Left ventricle myocardium inferior (tissue), 1 donor: ENCODE measurements at places on chromosomes 12 and 14. TPM values are rescaled to one million over a fixed set of nuclear protein-coding genes. Genes with fewer than 3 reads are reported as not detected.

Gene SLC17A8
- not detected for total RNA-seq

Gene GYS2
- not detected for total RNA-seq

DNA sequence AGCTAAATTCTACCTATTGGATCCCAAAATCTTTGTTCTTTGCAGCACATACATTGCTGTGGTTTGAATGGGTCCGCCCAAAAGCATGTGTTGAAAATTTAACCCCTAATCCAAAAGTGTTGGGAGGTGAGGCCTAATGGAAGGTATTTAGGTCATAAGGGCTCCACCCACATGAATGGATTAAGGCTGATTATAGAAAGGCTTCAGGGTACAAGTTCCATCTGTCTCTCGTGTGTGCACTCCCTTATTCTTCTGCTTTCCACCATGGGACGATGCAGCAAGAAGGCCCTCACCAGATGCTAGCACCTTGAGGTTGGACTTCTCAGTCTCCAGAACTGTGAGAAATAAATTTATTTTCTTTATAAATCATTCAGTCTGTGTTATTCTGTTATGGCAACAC lies 190.9 kb downstream of the SOX5 start:
- H3K27me3 ChIP-seq = no peaks in the 10 kb centered on the region
- no peak overlapping the region for H3K27ac ChIP-seq
- DNase-seq = no peak
- H3K36me3 ChIP-seq = no peaks in the 10 kb centered on the region
- no peak overlapping the region for H3K4me3 ChIP-seq
- H3K4me1 ChIP-seq = no peaks in the 10 kb centered on the region

DNA sequence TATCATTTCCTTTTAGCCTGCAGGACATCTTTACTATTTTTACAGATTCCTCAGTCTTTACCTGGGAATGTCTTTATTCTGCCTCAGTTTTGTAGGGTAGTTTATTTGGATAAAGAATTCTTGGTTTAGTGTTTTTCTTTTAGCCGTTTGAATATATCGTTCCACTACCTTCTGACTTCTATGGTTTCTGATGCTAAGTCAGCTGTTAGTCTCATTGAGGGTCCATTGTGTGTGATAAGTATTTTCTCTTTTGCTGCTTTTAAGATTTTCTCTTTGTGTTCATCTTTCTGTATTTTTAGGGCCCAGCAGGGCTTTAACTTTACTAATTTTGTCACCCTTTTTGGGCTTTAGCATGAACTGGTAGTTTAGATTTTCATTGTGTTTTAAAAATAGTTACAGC lies 113.5 kb downstream of the MNAT1 start:
- H3K4me1 ChIP-seq = no peaks in the 10 kb centered on the region
- no peak overlapping the region for H3K27ac ChIP-seq
- no peak for DNase-seq

GRCh38 chr14:91885113-91885712 lies 17.9 kb upstream of the TC2N start:
- no peak overlapping the region for H3K4me3 ChIP-seq
- H3K4me1 ChIP-seq = peaks cover 16% of the 10 kb centered on the region
- DNase-seq = no peak
- peaks cover 22% of the 10 kb centered on the region for H3K27me3 ChIP-seq
- no peaks in the 10 kb centered on the region for H3K36me3 ChIP-seq

Gene KRT74
- 0.14 TPM for total RNA-seq

DNA sequence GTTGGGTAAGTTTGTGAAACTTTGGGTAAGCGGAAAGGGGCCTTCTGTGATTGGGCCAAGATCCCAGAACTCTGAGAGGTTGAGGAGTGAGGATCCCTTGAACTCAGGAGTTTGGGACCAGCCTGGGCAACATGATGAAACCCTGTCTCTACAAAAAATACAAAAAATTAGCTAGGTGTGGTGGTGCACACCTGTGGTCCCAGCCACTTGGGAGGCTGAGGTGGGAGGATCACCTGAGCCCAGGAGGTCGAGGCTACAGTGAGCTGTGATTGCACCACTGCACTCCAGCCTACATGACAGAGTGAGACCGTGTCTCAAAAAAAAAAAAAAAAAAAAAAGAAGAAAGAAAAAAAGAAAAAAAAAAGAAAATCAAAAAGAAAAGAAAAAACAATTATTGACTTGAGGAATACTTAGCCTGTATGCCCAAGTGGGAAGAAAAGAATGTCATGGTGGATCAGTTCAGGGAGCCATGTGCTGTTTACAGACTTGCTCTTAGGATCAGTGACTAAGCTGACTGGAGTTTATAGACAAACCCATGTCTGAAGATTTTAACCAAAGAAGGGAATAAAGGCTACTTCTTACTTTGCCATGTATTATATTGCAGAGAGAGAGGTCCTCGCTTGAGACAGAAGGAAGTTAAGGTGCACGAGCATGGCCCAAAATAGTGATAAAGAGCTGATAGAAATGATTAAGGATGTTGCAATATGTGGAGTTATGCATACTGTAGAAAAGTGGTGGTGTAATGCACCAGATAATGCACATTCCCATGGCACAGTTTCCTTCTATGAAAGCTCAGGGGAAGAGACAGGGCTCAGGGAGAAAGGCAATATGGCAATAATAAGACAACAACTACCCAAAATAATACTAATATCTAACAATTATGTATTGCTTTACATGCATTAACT lies 881 bp downstream of the HSD17B6 start:
- no peaks in the 10 kb centered on the region for H3K4me1 ChIP-seq
- H3K36me3 ChIP-seq = no peaks in the 10 kb centered on the region
- no peak for DNase-seq
- H3K4me3 ChIP-seq = no peak overlapping the region
- H3K27ac ChIP-seq = no peak overlapping the region

DNA sequence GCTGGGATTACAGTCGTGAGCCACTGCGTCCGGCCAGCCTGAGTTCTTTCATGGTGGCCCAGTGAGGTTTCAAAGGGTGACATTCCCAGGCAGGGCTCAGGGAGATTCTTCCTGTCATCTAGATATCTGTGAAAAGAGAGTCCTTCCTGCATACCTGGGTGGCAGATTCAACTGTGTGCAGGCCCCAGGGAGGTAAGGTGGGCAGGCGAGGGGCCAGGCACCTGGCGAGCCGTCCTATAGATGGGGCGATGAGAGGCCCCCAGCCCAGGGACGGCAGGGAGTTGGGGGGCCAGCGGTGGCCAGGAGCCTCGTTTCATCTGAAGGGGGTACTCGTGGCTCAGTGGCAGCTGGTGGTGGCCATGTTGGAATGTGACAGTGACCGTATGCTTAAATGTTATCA lies 7.1 kb upstream of the EP400 start:
- peaks cover 46% of the 10 kb centered on the region for H3K36me3 ChIP-seq
- peaks cover 4% of the 10 kb centered on the region for H3K4me1 ChIP-seq
- no peak overlapping the region for H3K4me3 ChIP-seq
- DNase-seq = no peak
- H3K27me3 ChIP-seq = no peaks in the 10 kb centered on the region

- H3K36me3 ChIP-seq = no peaks in the 10 kb centered on the region
- DNase-seq = no peak
Observed at GRCh38 chr12:9039397-9039977, 50.1 kb downstream of the KLRG1 start.

- H3K27me3 ChIP-seq = no peaks in the 10 kb centered on the region
- peak overlapping the region; percentile 99 for H3K27ac ChIP-seq
- DNase-seq = no peak
- H3K4me3 ChIP-seq = peak overlapping the region; percentile 91
Observed at GRCh38 chr12:57130941-57131340, 2.7 kb downstream of the LRP1 start.

DNA sequence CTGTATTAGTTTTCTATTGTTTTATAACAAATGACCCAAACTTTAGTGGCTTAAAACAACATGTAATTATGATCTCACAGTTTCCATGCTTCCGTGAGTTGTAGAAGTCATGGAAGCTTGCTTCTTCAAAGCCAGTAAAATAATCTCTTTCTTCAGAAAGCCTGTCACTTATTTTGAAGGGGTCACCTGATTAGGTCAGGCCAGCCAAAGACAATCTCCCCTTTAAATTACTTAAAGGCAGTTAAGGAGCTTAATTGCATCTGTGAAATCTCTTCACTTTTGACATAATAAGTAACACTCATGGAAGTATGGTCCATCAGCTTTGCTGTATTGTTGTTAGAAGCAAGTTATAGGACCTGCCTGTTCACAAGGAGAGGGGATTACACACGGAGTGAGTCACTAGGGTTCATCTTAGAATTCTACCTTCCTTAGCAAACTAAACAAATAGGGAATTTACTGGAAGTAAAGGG lies 89.8 kb downstream of the FAR2 start:
- H3K36me3 ChIP-seq = no peaks in the 10 kb centered on the region
- peaks cover 22% of the 10 kb centered on the region for H3K4me1 ChIP-seq
- no peak overlapping the region for H3K4me3 ChIP-seq
- peak overlapping the region; percentile 22 for H3K27ac ChIP-seq
- no peak for DNase-seq

DNA sequence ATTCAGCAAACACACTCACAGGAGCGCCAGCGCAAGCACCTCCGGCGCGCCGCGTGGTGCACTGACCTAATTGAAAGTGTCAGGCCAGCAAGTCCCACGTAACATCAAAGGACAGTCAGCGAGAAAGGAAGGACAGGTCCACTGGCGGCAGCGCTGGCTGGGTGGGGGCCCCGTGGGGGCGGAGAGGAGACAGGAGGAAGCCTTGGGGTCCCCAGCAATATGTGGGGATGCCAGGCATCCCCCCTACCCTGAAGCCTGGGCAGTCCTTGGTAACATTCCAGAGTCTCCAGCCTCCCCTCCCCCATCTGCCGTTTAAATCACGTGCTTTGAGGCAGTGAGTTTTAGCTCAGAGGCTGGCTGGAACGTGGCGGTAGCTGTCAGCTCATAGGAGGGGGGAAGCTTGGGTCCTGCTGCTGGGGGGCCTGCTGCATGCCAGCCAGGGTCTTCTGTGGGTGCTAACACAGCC lies 159.2 kb downstream of the CALM1 start:
- peak overlapping the region; percentile 39 for H3K4me3 ChIP-seq
- peak overlapping the region; percentile 80 for H3K27ac ChIP-seq
- peak; percentile 59 for DNase-seq
- peaks cover 48% of the 10 kb centered on the region for H3K4me1 ChIP-seq

DNA sequence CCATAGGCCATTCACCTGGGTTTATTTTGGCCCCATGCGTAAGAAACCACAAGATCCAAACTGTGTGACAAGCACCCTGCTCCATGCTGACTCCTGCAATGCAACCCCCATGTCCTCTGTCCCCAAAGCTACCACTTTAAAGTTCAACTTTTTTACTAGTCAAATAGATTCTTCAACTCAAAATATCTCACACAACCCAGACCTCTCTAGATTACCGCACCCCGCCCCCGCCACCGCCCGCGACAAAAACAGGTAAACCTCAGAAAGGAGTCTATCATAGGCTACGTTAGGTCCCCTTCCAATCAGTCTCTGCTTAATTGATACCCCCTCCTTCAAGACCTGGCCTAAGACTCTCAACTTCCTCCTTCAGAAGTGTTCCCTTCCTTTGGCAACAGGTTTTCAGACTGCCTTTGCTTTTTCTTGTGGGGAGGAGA lies 2.2 kb downstream of the ZFP36L1 start:
- peaks cover 81% of the 10 kb centered on the region for H3K4me1 ChIP-seq
- peaks cover 40% of the 10 kb centered on the region for H3K36me3 ChIP-seq
- peak overlapping the region; percentile 96 for H3K4me3 ChIP-seq
- H3K27ac ChIP-seq = peak overlapping the region; percentile 100
- H3K27me3 ChIP-seq = no peaks in the 10 kb centered on the region
- DNase-seq = no peak

Gene PSME1
- total RNA-seq = 108 TPM

Gene TRPV4
- 0.33 TPM for total RNA-seq

Gene COL2A1
- not detected for total RNA-seq

Gene PEBP1
- total RNA-seq = 461 TPM

GRCh38 chr12:123024819-123025391 lies 44.4 kb downstream of the ARL6IP4 start:
- DNase-seq = no peak
- H3K27ac ChIP-seq = no peak overlapping the region
- H3K4me1 ChIP-seq = peaks cover 17% of the 10 kb centered on the region
- H3K27me3 ChIP-seq = no peaks in the 10 kb centered on the region
- peaks cover 19% of the 10 kb centered on the region for H3K36me3 ChIP-seq

DNA sequence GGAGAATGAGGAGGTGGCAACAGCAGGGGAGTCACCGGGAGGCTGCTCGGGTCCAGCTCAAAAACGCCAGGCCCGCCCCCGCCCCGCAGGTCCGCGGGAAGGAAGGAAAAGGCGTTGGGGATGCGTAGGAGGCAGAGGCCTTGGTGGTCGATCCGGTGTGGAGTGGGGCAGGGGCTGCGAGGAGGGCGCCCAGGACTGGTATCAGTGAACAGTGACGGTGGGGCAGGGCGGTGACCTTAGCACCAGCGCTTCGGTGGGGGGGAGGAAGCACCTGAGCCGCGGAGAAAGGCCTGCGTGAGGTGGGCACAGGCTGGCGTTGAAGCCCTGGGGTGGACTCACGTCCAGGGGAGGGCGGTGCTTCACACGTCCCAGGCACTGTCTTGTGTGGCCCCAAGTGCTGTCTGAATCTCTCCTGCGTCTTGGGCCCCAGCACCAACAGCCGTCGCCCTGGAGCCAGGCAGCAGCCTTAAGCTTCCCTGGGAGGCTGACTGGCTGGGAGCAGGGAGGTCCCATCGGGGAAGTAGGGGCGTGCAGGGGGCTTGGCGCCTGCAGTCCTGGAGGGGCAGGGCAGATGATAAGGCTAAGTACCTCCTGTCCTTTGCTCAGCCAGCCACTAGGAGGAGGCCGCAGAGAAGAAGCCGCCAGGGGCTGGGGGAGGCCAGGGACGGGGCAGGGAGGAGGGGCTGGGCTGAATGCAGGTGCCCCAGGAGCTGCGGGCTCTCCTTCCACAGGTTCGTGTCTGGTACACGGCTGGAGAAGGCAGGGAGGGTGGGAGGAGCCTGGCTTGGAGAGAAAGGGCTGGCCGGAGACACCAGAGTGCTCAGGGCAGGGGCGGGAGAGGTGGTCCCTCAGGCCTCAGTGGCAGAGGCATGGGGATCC lies 26.5 kb downstream of the ZBTB42 start:
- DNase-seq = no peak
- H3K27me3 ChIP-seq = no peaks in the 10 kb centered on the region
- peaks cover 23% of the 10 kb centered on the region for H3K4me1 ChIP-seq
- H3K27ac ChIP-seq = peak overlapping the region; percentile 44
- H3K36me3 ChIP-seq = no peaks in the 10 kb centered on the region
- peak overlapping the region; percentile 76 for H3K4me3 ChIP-seq

Gene LYZ
- total RNA-seq = 30.8 TPM

DNA sequence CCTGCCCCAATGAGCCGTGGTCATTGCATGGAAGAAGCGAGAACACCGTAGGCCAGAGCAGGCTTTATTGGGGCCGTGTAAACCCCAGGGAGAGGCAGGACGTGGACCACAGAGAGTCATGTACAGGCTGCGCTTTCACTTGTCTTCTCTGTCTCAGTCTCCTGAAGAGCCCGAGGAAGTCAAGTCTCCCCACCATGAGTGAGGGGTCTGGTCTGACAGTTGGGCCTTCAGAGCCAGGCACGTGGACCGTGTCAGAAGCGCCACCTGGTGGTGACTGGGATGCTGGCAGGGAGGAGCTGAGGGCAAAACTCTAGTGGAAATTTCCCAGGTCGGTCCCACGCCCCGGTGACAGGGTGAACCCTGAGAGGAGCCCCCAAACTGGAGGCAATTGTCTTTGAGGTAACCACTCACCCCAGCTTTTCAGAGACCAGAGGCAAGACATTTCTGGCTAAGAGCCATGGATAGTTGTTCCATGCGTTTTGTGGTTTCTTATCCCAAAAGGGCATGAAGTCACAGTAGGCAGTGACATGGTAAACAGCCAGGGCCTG lies 17.4 kb downstream of the RPS6KL1 start:
- no peak overlapping the region for H3K4me3 ChIP-seq
- H3K27ac ChIP-seq = peak overlapping the region; percentile 39
- no peaks in the 10 kb centered on the region for H3K27me3 ChIP-seq
